ENCODE measurements at places on chromosomes 4 and X.

DNA sequence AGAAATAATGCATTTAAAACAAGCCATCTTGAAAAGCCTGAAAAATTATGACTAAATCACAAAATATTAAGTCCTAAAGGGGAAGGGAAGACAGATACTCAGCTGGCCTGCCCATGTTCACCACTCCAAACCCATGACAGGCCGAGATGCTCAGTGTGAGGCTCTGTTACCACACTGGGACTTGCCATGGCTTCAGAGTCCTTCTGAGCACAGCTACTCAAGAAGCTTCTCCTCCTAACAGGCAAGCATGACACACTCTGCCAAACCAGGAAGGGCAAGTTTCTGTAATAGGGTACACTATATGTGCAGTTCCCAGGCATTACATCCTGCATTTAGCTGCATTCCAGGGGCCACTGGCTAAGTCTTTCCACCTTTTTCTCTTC lies 34.0 kb upstream of the CYBB start:
- DNase-seq = no peak

GRCh38 chrX:130523460-130524394 lies 121.9 kb downstream of the RBMX2 start:
- no peak for DNase-seq

GRCh38 chrX:18010253-18010652 lies 149.2 kb upstream of the RAI2 start:
- no peak for DNase-seq

DNA sequence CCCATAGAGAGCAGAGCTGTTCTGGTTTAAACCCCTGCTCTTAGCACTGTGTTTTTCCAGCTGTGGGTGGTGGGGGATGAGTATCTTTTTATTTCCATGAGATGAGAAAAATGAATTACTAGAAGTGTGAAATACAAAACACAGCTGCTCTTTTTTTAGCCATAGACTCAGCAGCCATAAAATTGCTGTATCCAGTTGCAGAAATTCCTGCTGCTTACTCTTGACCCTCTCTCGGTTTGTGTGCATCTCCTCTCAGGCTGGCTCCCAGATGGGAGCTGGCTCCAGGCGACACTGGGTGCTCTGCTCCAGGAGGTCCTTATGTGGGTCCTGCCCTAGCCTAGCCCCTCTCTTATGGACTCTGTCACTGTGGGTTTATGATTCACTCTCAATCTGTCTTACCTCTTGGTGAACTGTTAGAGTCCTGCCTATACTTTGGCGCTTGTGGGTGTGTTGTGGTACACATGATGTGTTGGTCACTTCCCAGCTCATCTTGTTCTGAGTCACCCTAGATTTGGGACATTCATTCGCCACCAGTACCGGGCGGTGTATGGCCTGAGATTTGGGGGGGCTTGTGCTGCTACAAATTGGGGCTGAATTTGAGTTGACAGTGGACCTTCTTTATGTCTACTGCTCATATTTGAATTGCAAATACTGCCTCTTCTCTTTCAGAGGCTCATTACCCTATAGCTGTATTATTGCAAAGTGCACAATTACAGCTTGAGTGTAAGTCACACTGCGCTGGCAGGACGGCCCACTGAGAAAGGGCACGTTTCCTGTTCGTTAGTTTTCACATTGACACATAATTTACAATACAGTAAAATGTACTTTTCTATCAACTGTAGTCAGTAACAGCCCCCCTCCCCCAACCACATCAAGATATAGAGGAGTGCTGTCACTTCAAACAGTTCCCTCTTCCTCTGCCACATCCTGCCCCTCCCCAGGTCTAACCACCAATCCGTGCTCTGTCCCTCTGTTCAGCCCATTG lies 46.9 kb upstream of the MSANTD1 start:
- DNase-seq = peak; percentile 15

DNA sequence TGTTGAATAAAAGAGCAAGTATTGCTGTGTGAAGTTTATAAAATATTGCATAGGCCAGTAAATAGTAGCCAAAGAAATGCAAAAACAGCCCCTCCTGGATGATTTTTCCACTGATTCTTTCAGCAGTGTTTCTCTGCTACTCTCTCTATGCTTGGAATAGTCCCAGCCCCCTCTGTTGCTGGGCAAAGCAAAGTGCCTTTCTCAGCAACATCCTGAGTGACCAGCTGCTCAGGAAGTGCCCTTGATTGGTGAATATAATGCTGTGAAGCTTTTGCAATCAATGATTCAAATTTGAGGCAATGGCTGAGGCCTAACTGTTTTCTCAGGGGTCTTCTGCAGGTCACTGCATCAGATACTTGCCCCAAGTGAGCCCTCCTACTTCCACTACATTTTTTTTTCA lies 656.7 kb downstream of the ZNF674 start:
- DNase-seq = no peak

GRCh38 chrX:3940000-3940610 lies 226.7 kb upstream of the PRKX start:
- DNase-seq = no peak

DNA sequence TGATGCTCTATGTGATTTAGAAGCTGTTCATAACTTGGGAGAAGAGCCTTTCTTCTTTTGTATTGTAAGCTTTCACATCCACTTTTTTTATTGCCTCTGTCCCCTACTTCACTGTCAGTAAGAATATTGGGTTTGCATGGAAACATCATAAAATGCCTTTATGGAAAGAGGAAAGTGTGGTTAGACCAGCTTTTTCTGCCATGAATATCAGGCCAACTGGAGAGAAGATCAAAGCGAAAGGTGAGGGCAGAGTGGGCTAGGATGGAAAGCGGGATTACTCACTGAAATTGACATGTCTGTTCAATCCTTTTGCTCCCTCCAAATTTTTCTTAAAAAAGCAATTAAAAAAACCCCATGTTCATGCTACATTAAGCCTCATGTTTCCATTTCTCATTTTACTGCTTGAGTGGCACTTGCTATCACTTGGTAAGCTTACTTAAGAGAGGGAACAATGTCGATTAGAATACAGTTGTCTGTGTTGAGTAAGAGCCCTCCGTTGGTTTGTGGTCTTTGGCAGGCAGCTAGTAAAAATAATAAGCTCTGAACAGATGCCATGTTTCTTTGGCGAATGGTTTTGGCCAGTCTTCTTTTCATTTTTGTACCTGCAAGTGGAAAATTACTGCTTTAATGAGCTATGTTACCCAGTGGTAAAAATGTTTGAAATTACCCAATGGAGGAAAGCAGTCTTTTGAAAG lies 35.9 kb downstream of the SUPT20HL1 start:
- DNase-seq = no peak

DNA sequence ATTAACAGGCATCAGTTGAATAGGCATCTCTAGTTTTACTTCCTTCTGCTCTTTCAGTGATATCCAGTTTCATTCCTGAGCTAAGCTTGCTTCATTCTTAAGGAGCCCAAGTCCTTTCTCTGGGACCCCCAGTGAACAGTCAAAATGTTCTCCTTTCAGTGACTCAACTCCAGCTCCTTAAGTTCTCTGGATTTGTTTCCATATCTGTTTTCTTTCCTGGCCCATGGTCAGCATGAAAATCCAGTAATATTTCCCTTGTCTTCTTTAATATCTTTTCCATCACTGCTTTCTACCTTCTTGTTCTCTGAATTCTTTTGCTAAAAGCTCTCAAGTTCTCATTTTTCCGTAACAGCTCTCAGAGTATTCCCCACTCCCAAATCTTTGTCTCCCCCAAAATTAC lies 25.5 kb downstream of the ADGRL3 start:
- no peak for DNase-seq

DNA sequence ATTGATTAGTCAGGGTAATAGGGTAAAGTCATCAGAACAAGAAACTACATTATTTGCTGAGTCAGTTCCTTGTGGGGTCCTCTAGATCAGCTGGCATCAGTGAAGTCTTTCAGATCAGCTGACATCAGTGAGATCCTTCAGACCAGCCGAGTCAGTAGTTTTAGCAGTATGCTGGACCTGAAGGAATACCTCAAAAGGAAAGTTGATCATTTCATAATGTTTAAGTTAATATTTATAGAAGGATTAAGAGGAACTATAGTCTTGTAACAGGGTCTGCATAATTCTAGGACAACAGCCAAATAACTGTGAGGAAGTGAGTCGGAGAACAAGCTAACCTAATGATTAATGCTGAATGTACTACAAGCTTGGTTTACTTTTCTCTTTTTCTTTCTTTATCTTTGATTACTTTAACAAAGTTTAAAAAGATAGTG lies 958 bp upstream of the UGT2B7 start:
- no peak for DNase-seq

DNA sequence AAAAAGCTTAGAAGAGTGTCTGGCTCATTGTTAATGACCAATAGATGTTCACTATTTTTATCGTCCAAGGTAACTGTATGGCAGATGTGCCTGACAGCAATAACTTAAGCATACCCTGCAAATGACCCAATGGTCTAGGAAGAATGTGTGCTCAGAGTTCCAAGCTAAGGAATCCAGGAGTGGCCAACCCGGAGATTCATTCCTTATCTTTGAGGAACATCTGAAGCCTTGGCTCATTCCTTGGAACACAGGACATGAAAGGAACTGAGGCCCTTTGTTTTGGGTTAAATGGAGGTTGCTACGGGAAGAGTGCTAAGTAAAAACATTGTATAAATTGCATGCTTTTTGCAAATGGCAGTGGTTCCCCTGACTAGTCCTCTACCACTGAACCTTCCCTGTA lies 38.9 kb upstream of the EFNB1 start:
- no peak for DNase-seq

DNA sequence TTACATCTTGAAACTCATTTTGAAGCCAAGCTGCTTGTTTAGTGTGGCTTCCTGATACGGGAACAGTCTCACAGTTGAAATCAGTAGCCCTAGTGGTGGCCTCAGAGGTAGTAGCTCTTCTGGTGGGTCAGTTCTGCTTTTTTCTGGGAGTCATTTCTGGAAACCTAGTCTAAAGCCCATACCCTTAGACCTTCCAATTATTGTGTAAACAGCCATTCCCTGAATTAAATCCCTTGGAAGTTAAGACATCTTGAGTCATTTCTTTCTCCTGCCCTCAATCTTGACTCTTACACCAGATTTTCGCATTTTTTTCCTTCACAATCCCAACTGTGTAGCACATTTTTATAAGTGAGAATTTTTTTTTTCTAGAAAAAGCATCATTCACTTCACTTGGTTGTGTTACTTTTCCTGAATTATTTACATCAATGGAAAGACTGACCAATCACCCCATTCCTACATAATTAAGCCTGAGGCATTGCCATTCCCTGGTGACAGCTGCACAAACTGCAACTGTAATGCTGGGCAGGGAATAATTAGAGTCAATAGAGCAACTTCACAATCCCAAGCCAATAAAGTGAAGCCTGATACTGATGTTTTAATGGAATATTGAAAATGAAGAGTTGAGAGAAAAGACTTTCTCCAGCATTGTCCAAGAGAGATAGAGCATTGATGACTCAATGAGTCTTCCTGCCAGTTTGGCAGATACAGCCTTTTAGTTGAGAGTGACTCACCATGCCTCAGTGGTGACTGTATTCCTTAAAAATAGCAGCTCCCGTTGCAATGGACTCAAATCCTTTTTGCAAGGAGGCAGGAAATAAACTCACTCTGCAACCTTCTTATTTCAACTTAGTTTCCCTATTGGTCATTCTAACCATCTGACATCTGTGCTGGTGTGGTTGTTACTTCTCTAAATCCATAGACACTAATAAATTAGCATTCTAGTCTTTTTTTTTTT lies 13.0 kb upstream of the SEPSECS start:
- DNase-seq = no peak

DNA sequence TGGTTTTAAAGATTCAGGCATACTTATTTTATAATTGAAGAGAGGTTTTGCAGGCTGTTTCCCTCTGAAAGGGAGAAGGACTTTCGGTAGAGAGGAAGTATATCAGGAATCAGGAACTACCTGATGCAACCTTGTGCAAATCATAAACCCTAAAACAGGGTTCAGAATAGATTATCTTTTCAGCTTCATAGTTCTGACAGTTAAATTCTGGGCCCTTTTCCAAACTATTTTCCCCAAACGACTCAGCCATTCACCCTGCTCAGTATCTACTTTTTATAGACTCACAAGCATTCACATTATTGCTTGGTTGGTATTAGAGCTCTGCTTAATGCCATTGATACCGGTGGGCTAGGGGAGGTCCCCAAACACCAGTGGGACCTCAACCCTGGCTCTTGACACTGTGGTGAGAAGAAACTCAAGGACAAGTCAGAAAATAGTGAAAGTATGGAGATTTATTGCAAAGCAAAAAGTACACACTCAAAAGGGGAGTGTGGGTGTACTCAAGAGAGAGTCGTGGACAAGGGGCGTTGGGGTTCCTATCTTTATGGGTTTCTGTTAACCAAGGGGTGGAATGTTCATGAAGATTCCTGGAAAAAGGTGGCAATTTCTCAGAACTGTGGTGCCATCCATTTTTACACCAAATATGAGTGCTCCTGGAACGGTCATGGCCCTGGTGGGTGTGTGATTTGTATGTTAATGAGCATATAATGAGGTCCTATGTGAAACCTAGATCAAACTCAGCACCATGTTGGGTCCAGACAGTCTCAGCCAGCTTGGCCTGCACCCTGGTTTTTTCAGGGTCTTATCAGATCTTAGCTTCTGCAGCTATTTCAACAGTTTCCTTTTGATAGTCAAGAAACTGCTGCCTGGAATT lies 238.3 kb downstream of the DCLK2 start:
- no peak for DNase-seq

DNA sequence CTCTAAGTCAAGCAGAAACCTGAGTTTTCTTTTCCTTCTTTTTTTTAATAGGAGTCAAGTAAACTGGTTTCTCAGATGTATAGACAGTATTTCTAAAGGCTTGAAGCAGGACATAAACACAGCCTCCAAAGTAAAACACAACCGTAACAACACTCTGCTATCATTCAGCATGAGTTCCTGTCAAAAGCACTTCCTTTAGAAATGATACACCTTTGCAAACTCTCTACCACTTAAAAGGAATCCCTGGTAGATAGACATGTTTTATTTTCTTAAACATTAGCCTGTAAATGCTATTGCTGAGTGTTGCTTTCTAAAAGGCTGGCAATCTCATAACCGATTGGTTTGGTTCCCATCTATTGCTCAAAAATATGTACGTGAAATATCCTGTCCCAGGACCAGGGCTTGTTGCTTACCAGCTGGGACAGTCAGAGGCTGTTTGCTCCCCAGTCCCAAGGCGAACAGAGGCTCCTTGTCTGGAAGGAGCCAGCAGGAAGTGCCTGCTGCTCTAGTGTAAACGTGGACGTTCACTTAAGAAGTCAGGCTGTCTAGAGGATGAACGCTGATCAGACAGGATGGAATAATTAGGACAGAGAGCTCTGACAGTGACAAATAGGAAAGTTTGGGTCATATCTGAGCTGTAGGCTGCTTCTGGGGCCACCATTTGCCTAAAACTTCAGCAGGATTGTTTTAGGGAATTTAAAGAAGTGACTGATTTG lies 173.9 kb upstream of the KLF3 start:
- DNase-seq = no peak

DNA sequence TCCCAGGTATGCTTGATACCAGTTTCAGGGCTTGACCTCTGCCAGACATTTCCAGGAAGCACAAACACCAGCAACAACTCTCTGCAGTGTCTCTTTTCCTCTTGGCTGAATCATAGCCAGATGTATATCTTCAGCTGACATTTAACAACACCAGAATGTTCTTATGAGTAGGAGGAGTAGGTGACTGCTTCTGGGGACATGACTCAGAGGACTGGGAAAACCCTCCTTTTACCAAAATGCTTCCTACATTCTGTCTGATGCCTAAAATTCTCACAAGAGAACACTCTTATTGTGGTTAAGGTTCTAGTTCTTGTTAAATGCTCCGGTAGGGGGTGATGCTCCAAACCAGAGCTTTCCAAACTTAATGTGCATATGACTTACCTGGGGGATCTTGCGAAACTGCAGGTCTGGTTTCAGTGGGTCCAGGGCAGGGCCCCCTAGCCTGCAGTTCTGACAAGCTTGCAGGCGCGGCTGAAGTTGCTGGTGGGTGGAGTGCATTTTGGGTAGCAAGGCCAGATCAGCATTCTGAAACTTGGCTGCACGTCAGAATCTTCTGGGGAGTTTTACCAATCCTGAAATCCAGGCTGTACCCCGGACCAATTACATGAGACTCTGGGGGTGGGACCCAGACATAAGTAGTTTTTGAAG lies 329.3 kb upstream of the RPS6KA3 start:
- no peak for DNase-seq
